ENCODE measurements at places on chromosomes 5 and 9.

- no peak for DNase-seq
Observed at GRCh38 chr5:35136386-35136785, 88.6 kb upstream of the AGXT2 start.

DNA sequence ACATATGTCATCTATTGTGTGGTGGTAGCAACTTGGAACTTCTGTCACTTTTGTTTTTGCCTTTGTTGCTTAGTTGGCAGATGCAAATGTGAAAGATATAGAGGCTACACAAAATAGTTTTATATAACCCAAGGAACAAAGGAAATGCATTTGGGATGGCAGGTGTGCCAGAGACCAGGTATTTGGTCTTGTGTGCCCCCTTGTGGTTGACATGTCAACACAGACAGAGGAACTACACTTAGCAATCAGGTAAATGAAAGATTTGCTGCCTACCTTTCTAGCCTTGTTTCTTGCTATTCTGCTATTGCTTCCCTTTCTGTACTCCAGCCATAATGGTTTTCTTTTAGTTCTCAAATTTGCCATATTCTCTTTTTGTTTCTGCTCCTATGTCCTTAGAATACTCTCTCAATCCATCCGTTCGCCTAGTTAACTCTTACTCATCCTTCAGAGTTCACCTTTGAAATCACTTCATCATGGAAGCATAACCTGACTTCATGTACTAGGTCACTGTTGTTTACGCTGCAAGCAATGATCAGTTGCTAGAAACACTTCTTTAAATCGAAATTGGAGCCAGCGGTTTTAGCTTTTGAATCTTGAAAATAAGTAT, 119.5 kb downstream of the TRPM3 start:
- peak; percentile 62 for DNase-seq

- DNase-seq: peak; percentile 73
Observed at GRCh38 chr5:151772029-151772845, 483 bp downstream of the G3BP1 start.

- DNase-seq: no peak
Observed at GRCh38 chr9:108783731-108784495, 71.9 kb downstream of the ACTL7B start.

GRCh38 chr5:5436203-5436760, 13.8 kb downstream of the ICE1 start:
- no peak for DNase-seq

GRCh38 chr5:133930061-133930812, 38.2 kb downstream of the C5orf15 start:
- no peak for DNase-seq

DNA sequence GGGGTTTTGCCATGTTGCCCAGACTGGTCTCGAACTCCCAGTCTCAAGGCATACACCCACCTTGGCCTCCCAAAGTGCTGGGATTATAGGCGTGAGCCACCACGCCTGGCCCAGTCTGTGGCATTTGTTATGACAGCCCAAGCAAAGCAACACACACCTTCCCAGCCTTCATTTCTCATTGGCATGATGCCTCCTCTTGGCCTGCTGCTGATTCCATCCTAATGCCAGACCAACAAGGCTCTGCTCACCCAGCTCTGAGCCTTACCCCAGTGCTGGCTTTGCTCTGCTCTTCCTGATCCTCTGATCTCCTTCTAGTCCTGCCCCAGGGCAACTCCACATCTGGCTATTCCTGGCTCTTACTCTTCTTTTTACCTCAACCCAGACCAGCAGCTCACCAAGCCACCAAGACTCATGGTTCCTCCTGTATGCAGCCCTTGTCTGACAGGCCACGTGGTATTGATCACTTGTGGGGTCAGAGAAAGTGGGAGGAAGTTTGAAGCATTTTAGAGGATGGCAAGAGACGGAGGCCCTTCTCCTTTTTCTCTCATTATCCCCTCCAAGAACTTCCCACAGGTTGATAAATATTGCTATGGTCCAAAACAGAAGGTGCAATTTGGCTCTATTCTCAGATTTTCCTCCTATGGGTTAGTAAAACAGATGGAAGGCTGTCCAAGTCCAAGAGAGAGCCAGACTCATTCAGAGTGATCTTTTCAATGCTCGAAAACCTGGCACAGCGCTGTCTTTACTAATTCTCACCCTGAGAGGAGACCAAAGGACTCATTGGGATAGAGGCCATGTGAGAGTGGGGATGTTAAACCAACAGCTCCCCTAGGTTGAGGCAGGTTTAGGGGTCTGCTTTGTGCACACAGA, 958 bp downstream of the CD180 start:
- DNase-seq: no peak

- DNase-seq: no peak
Observed at GRCh38 chr5:76590027-76590426, 33.2 kb downstream of the F2RL2 start.

DNA sequence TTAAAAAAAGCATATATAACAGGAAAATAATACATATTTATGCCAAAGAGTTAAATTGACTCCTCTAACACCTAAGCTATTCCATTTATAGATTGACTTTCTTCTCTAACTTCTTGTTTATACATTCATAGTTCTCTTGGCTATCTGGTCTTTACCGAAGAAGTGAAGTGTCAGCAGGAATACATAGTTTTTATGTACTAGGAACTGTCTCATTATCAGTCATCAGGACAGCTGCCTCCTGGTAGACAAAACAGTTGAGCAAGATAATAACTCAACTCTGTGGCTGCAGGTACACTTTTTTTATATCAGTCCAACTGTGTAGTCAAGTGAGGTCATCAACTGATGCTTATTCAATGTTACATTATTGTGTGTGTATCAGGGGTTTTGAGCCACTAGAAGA, 1436.0 kb upstream of the NUDT12 start:
- DNase-seq: no peak

GRCh38 chr5:10808347-10809226, 47.6 kb upstream of the DAP start:
- no peak for DNase-seq

DNA sequence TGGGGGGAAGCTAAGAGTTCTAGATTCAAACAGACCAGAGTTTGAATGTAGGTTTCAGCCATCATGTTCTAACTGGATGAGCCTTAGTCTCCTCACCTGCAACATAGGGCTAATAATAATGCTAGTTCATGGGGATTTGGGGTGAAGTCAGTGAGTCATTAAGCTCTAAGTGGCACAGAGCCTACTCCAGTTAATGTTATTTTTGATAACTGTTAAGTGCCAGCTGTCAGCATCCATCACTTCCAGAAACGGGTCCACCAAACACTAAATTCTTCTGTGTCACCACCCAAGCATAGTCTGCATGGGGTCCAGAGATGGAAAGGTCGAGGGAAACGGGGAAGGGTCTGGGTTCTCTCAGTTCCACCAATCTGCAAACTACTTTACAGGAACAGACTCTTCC, 1.8 kb upstream of the TSC1 start:
- DNase-seq: no peak

- no peak for DNase-seq
Observed at GRCh38 chr9:33159777-33160127, 7.4 kb downstream of the B4GALT1 start.

DNA sequence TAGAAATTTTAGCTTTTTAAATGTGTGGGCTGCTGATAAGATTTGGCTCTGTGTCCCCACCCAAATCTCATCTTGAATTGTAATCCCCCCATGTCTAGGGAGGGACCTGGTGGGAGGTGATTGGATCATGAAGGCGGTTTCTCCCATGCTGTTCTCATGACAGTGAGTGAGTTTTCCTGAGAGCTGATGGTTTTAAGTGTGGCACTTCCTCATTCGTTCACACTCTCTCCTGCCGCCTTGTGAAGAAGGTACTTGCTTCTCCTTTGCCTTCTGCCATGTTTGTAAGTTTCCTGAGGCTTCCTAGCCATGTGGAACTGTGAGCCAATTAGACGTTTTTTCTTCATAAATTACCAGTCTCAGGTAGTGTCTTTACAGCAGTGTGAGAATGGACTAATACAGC, 127.8 kb upstream of the MVB12B start:
- DNase-seq: no peak

- no peak for DNase-seq
Observed at GRCh38 chr9:15317836-15318235, 10.8 kb upstream of the TTC39B start.

GRCh38 chr5:135526924-135527323, 8.8 kb downstream of the NEUROG1 start:
- no peak for DNase-seq

DNA sequence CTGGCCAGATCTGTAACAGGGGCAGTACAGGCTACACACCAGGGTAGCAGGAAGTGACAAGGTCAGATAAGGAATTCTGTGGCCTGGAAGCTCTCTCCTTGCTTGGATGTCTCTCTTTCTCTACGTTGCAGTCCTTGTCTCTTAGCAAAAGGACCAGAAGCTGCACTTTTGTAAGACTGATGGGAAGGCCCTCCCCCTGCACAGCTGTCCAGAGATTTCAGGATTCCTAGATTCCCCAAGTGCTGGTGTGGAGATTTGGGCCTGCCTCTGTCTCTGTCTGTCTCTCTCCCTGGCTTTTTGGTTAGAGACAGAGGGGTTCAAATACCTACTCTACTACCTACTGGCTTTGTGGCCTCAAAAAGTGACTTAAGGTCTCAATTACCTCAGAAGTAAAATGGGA, 10.0 kb upstream of the CNTFR start:
- DNase-seq: no peak

- DNase-seq: no peak
Observed at GRCh38 chr9:114387680-114388356, at the start of gene AKNA. Gene AKNA (minus strand): TSS chr9:114387982. CDS start chr9:114381333, 6,649 bp downstream.

GRCh38 chr5:67543720-67544270, 347.2 kb upstream of the CD180 start:
- no peak for DNase-seq

DNA sequence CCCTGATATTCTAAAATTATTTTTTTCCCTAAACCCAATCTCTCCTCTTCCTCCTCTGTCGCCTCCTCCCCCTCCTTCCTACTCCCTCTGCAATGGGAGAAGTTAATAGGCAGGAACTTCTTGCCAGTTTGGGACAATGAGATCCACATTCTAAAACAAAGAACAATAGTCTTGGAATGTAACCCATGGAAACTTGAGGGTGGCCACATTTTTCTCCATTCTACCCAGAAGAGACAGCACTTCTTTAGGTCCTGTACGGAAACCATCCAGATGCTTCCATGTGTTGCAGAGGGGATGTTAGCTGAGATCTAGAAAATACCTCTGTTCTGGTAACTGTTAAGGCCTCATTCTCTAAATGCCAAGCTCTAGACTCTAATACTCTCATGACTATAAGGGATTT, 10.0 kb downstream of the SPARC start:
- DNase-seq: no peak

DNA sequence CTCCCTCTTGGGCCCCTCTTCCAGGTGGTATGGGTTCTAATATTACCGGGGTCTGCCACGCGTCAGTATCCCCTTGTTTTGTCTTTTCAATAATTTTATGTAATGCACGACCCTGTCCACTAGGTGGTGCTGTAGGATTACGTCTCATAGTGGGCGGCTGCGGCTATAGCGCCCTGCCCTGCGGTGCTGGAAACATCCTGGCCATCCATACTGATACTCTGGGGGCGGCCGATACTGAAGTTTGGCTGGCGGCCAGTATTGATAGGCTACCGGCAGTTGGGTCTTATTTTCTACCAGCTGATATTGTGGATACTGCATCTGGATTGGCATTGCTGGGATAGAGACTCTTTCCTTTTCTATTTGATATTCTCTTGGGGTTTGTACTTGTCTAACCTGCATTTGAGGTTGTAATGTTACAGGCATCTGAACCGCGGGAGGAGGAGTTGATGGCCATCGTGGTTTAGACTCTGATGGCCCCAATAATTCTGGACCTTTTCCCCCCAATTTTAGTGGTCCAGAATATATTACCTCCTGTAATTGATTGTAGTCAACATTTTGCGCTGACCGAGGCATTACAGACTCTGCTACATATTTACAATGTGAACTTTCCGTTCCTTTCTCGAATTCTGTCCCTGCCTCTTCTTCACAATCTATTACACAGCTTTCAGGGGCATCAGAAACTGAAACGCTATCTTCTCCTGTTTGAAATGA, 3.3 kb upstream of the TMEM141 start:
- peak; percentile 75 for DNase-seq

GRCh38 chr5:74337254-74337983, 303.1 kb downstream of the ENC1 start:
- DNase-seq: peak; percentile 34

GRCh38 chr5:58666598-58667581, 84.0 kb downstream of the RAB3C start:
- no peak for DNase-seq

DNA sequence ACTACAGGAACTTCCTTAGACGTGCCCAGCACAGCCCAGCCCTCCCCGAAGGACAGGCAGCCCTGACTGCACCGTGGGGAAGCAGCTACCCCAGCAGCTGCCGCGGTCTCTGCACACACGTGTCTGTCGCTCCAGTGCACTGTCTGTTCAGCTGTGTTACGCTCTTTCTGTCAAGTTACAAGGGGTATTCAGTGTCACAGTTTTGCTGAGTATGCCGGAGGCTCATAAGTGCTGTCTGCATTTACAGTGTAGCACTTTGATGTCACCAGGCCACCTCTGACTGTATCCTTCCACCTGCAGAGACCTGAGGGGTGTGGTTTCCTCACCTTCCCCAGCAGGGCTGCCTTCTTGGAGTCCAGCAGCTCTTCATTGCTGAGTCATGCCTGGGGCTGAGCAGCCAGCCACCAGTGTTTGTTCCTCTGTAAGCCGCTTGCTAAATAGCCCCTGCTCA, 126.8 kb downstream of the EHMT1 start:
- peak; percentile 51 for DNase-seq

- DNase-seq: no peak
Observed at GRCh38 chr9:104074876-104075275, 19.2 kb upstream of the SMC2 start.

DNA sequence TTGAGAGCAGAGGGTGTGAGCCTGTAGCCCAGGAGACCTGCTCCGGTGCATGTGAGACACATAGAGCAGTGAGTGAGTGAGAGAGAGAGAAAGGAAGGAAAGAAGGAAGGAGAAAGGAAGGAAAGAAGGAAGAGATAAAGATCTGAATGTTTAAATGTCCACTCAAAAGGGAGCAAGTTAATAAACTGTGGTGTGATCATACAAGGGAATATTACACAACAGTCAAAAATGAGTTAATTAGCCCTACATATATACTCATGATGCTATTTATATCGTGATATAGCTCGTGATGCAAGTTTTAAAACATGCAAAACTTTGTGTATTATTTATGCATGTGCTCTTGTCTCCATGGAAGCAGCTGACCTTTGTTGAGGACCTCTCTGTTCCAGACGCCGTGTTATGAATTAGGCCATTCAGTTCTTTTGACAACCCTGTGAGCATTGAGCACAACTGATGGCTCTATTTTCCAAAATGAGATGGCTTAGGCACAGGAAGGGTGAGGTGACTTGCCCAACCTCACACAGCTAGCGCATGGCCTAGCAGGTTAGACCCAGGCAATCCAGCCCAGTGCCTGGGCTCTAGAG, 70.6 kb downstream of the HMCN2 start:
- no peak for DNase-seq

DNA sequence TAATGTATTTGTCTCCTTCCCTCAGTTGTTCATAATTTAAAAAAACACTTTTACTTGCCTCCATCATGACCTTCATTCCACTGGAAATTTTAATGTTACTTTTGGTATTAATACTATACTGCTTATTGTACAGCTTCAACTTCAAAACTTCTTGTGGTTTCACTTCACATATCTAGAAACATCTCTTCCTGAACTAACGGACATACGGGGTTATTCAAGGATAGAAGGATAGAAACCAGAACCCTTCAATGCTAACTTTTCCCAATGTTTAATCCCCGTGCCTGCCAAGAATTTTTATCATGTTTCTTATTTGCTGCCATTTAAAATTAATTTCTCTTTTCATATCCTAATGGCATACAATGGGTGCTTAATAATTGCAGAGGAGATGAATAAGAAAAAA, 36.3 kb upstream of the SETD9 start:
- no peak for DNase-seq

GRCh38 chr5:366541-367357, 45.2 kb downstream of the AHRR start:
- DNase-seq: no peak

Data from NCI-H2081 (cell line).